ENCODE measurements at places on chromosomes 12 and 14.

GRCh38 chr12:92551853-92552397 lies 150.9 kb upstream of the PLEKHG7 start:
- DNase-seq, result peak; percentile 60

GRCh38 chr12:53227836-53228235 lies 4.2 kb downstream of the RARG start:
- no peak for DNase-seq

DNA sequence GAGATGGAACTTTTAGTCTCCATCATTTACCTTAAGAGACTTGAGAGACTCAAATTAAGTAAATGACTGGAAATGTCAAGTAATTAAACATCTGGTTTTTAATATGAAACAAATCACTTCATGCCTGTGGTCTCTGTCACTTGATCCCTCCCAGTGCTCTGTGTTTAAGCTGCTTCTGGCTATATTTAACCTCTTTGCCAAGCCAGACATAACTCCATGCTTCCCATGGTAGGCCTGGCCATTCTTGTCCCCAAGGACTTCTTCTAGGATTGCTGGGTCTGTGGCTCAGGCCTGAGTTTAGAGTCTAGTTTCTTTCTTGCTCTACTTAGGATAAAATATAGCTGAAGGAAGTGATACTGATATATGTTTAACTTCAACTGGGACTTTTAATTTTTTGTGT lies 1013.6 kb downstream of the FLRT2 start:
- DNase-seq, result no peak

DNA sequence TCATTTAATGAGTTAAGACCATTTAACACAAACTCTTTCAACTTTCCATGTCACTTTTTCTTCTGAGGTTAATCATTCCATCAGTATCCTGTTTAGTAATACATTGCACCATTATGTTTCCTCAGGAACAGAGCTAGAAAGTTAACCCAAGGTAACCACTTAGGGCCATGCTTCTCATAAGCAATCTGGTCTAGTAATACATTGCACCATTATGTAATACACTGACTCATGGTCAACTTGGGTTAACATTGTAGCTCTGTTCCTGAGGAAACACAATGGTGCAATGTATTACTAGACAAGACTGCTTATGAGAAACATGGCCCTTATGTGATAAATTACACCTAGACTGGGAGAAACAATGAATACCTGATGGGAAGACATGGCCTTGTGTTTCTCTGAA lies 21.7 kb downstream of the ERH start:
- no peak for DNase-seq

DNA sequence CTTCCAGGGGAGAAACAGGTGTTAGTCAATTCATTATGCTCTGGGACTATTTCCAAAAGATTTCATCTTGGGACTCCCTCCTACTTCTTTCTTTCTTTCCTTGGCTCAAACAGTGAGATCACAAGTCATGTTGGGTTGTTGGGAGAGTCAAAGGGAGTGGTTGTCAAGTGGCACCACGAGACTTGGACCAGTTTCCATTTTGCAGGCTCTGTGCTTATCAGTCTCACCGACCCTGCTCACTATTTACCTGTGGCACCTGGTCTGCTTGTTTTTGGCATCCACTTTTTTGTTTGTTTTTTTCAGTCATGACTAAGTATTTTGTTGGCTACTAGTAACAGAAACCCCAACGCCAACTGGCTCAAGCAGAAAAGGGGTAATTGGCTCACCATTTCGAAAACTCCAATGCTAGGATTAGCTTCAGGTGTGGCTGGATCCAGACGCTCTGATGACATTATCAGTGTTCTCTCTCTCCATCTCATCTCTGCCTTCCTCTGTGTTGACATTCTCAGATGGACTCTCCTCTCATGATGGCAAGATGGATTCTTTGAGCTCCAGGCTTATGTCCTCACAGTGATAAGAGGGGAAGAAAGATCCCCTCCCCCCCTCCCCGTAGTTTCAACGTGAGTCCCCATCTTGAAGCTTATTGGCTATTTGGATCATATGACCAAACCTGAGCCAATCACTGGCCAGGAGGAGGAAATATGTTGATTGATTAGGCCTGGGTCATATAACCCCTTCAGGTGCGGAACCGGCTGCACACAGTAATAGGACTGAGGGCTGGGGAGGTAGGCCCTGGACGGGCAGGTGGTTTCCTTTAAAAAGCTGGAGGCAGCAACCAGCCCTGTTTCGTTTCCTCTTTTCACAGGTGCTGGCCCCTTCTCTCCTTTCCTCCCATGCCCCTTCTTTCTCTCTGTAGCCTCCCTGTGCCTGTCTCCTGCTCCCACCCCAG lies 84.2 kb downstream of the AACS start:
- no peak for DNase-seq

GRCh38 chr14:77593501-77593961 lies 22.9 kb downstream of the SPTLC2 start:
- DNase-seq, result no peak

DNA sequence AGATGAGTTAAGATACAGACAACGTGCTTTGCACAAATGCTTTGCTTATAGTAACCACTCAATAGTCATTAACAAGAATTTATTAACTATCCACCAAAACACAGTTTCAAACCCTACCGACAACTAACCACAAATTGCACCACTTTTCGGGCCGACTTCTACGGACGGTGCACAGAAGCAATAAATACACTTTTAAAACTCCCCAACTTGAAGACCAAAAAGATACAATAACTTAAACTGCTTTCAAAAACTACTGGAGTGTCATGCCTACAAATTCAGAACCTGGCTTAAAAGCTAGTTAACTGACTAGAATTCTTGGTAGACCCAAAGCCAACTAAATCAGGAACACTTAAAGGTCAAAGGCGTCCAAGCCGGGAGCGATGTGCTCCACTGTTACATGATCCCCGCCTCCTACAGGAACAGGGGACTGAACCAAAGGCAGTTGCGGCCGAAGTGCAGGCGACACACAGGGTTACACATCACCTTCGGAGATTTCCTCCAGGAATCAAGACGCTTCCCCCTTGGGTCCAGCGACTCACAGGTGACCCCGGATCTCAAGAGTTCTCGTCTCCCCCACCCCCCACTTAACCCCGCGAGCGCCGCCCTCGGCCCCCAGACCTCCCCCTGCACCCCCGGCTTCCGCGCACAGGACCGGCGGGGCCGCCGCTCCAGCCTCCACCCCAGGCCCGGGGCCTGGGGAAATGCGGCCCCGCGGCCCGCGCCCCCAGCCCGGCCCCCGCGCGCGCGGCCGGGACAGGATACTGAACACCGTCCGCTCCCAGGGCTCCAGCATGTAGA lies 507 bp downstream of the SPTSSA start:
- no peak for DNase-seq

DNA sequence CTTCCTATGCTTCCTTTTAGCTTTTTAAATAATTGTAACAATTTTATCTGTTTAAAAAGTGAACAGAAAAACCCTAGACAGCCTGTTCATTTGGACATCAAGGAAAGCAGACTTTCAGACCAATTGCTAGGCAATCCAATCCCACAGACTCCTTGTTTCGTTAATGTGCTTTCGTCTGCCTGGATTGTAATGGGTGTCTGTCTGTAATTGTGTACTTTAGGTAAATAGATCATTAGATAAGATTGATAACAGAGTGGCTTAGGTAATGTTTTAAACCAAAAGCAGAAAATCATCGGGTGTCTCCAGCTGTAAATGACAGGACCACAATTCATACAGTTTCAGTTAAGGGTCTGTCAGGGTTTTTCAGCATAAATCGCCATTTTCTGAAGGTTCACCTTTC lies 19.6 kb downstream of the CCDC60 start:
- DNase-seq, result no peak

DNA sequence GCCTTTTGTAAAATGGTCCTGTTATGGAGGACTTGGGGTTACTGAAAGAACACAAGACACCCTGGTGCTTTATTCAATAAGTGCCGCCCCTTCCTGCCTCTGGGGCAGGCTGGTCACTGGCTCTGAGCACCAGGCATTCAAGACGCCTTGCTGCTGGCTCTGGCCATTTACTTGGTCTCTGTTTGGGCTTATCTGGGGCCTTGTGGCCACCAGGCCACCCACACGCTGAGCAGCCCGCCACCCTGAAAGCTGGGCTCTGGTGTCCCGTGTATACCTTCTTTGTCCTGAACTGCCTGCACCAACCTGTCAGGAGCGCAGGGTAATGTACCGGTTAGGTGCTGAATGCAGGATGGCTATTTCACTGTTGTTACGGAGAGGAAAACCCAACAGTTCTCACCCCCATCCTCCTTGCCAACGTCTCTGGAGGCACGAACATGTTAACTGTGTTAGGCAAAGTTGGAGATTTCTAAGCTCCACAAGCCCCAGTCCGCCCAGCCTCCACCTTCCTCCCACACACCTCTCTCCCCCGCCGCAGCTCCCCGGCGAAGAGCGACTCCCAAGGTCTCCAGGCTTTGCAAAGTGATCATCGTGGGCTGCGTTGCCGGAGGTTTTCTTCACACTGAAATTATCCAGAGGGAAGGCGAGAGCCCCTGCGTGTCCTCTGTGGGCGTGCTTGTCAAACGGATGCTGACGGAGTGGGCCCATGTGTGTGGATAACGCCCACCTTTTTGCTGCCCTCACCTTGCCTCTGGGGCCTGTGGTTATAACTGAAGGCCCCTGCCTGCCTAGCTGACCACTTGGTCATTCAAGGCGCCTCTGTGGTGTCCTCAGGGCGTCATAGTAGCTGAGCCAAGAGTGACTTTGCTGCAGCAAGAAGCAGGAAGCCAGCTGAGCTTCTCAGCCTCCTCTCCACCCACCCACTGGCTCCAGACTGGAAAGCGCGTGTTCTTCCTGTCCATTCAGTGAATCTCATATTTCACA lies 18.8 kb upstream of the BEGAIN start:
- DNase-seq, result no peak

DNA sequence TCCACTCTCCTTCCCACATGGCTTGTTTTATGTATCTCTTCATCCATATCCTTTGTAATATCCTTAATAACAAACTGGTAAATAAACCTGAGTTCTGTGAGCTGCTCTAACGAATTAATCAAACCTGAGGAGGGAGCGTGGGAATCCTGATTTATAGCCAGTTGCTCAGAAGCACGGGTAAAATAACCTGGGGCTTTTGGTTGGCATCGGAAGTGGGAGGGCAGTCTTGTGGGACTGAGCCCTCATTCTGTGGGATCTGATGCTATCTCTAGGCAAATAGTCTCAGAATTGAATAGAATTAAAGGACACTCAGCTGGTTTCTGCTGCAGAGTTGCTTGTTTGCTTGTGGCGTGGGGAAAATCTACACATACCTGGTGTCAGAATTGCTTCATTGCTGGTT lies 17.5 kb upstream of the LDHB start:
- no peak for DNase-seq
